ENCODE measurements at places on chromosomes 1 and 21.

- no peak for DNase-seq
Measured at GRCh38 chr1:161226759-161227158, 899 bp downstream of the TOMM40L start.

DNA sequence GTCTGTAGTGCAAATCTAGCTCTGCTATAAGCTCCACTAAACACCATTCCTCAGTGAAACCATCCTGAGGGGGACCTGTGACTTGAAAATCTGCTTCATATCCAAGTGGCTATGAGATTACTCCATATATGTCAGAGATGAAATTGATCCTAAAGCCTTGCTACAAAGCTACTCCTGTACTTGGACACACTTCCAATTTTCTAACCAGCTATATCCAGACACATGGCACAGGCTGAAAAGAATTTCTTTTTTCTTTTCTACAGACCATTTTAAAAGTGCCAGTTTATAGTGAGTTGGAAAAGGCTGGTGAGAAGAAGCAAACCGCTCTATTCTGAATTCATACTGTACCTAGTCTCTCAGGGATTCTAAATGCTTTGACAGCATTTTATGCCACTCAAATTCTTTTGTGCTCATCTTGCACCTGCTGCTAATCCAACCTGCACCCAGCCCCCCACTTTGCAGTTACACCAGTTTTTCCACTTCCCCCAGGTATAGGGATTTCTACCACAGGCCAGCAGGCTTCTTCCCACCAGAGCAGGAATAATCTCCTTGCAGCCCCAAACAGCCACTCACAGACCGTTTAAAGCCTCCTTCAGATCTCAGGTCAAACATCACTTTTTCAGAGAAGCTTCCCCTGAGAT lies 112.5 kb downstream of the RERE start:
- DNase-seq: no peak

- DNase-seq: no peak
Measured at GRCh38 chr1:216119600-216119999, 303.6 kb downstream of the USH2A start.

DNA sequence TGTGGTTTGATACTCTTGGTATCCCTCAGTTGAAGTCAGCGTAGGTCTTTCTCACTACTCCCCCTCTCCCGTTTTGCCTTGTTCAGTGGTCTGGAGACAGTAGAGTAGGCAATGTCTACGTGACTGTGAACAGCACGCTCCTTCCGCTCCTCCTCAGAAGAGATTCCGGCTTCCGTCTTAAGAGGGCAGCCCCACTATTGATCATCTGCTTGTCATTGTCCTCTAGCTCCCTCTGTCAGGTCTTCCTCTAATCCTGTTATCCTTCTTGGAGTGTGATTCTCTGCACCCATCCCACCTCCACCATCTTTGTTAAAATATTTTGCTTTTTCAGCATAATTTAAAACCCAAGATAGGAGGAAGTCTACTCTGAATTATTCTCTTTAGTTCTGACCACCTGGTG lies 129.9 kb upstream of the KCNK2 start:
- DNase-seq: no peak

DNA sequence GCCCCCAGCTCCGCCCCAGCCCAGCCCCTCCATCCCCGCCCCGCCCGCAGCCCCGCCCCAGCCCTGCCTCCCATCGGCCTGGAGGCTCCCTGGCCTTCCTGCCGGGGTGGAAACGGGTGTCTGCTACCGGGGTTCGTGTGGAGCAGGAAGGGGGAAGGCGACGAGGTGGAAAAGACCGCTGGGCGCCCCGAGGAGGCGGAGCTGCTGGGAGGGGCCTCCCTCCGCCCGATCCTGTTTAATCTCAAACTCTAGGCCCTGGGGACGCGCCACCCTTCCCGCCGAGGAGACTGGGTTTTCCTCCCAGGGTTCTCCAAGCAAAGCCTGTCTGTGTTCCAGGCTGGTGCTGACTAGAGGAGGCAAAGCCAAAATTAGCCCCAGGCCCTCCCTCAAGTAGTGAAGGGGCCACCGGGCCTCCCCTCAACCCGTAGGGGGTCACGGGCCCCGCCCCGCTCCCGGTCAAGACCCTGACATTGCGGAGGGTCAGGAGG lies 16.2 kb upstream of the TTLL10 start:
- peak; percentile 31 for DNase-seq

DNA sequence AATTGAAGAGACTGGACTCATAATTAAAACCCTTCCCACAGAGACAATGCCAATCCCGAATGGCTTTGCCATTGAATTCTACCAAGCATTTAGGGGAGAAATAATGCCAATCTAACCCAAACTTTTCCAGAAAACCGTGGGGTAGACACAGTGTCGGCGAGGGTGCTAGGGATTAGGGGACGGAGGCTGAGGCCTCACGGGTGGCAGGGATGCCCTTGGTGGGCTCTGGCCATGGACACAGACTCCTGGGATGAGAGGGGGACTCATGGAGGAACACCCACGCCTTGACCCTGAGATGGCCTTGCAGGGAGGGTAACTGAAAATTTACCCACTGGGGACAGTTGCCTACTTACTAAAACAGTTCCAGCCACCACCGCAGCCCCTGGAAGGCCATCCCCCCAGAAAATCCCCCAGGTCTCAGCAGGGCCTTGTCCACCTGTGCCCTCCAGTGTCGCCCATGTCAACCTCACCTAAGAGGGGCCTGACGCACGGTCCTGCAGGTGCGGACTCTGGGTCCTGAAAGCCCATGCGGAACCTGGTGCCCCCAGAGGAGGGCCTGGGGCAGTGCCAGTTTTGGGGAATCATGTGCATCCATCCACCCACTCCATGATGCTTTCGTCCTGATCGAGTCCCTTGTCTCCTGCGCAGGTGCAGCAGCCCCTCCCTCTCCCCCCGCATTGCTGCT lies 1.9 kb downstream of the KRTAP10-5 start:
- DNase-seq: no peak

DNA sequence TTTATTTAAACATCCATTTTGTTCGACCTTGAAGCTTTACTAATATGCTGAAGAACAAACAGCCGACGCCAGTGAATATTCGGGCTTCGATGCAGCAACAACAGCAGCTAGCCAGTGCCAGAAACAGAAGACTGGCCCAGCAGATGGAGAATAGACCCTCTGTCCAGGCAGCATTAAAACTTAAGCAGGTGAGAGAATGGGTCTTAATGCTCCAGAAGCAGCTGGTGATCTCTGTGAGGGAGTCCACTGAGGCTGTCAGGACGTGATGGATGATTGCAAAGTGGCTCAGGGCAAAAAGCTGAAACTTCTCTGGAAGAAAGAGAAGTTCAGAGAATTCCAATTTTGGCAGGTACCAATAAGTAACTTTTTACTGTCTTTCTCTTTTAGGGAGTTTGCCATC lies 4.4 kb downstream of the CHTOP start:
- no peak for DNase-seq

GRCh38 chr1:69110851-69111250 lies 456.9 kb upstream of the LRRC7 start:
- DNase-seq: no peak

GRCh38 chr1:167803358-167804207 lies 81.8 kb downstream of the MPZL1 start:
- peak; percentile 75 for DNase-seq

DNA sequence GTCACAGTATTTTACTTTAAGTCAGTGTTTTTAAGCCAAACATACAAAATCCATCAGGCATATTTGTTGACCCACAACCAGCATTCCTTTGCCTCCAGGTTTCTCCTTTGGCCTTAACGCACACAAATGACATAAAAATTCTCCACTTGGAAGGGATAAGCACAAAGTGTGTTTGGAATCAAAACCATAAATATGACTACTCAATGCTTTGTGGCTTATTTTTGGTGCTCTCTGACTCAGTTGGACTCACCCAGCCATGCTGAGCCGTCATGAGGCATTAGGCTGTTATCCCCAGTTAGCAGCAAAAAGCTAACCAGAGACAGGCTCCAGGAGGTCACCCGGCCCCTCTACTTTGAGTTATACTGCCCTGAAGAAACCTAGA lies 948 bp downstream of the PRUNE1 start:
- DNase-seq: no peak

DNA sequence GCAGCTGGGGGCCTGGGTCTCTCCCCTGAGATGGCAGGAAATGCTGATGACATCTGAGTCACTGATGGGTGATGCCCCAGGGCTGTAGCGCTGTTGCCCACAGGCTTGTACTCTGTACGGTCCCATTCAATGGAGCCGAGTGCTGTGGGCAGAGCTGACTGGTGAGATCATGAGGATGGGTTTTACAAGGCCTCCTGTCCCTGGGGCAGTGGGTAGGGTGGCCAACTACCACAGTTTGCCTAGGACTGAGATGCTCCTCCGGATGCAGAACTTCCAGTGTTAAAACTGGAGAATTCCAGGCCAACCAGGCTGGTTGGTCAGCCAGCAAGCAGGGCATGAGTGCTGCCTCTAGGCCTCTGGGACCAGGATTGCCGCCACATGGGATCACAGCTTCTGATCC lies 9.2 kb downstream of the PHLDA3 start:
- no peak for DNase-seq

DNA sequence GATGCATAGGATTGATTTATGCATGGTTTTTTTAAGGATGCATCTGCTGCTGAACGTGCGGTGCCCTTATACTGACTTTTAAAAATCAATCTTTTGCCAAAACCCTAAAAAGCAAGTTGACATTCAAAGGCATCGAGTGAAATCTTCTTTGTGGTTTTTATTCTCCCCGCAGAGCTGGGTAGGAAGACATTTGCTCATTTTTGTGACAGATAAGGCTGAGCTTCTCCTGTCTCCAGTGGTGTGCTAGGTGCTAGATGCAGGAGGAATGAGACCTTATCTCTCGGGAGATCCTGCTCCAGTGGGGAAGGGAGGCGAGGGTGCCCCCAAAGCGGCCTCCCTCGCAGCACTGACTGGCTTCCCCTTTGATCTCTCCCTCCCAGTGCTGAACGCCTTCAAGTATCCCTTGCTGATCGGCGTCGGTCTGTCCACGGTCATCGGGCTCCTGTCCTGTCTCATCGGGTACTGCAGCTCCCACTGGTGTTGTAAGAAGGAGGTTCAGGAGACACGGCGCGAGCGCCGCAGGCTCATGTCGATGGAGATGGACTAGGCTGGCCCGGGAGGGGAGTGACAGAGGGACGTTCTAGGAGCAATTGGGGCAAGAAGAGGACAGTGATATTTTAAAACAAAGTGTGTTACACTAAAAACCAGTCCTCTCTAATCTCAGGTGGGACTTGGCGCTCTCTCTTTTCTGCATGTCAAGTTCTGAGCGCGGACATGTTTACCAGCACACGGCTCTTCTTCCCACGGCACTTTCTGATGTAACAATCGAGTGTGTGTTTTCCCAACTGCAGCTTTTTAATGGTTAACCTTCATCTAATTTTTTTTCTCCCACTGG lies 14.9 kb upstream of the CD101 start:
- peak; percentile 10 for DNase-seq

GRCh38 chr1:28208818-28209441 lies 23.9 kb downstream of the DNAJC8 start:
- peak; percentile 43 for DNase-seq

GRCh38 chr1:200147094-200147493 lies 119.6 kb downstream of the NR5A2 start:
- no peak for DNase-seq

DNA sequence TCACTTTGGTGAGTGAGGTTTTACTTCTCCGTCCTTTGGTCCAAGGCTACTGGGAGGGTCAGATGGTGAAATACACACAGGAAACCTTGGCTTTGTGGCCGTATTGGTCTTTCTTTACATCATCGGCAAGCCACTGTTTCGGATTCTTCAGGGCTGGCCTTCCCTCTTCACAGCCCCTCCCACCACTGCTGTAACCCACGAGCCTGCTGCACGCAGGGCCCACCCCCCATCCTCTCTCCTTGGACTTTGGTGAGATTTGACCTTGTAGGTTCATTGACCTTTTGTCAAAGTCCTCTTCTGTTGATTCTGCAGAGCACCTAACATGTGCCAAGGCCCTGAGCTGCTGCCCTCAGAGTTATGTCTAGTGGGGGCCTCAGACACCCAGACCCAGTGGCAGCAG lies 328.6 kb downstream of the CAMTA1 start:
- no peak for DNase-seq

- DNase-seq: no peak
Measured at GRCh38 chr1:108154314-108154713, 45.8 kb downstream of the SLC25A24 start.

GRCh38 chr1:119266858-119267257 lies 101.7 kb upstream of the HAO2 start:
- no peak for DNase-seq

DNA sequence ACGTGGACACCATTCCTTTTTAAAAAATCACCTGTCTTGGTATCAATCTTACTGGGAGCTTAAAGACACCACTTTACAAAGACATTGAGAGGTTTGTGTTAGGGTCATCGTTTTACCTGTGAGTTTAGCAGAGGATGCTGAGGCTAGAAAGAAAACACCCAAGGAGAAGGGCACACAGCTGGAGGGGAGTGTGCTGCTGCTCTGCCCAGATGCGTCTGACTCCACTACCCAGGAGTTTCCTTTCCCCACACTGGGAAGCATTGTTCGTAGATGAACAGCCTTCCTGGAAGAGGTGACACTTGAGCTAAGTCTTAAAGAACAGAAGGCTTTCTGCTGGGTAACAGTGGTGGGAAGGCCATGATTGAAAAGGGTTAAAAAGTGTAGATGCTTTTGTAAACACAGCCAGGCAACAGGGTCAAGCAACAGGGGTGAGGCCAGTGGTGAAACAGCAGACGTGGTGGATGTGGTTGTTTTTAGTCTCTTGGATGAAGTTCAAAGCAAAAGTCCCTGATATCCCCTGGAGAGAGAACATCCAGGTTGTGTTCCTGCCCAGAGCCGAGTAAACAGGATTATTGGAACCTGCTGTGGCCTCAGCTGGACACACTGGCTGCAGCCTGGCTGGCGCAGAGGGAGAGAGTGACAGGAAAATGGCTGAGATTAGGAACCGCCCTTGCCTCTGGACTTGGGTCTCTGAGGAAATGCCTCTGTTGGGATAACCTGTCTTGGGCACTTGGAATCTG lies 198.6 kb upstream of the JUN start:
- no peak for DNase-seq

DNA sequence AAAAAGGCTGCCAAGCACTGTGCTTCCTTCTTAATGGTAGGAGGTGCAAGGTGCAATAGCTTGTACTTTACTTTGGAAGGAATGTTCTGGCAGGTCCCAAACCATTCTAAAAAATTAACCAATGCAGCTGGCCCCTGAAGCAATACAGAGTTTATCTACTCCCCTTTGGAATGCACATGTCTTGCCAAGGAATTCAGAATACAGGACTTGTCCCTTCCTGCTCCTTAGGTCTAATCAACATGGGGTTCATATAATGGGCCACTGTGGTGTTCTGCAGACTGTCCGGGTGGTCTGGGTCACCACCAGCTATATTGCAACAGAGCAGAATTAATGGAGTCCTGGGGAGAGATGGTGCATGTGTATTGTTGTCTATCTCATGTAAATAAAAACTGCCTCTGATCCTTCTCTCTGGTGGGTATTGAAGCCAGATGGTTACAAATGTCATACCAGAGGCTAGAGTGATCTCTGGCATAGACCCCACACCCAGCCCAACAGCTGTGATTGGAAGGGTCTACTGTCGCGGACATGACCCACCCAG lies 112.8 kb downstream of the RIPK4 start:
- no peak for DNase-seq

GRCh38 chr1:155947292-155947691 lies 5.9 kb downstream of the RXFP4 start:
- DNase-seq: no peak
